GM12891 (cell line): ENCODE measurements at places on chromosomes 11 and 22.

DNA sequence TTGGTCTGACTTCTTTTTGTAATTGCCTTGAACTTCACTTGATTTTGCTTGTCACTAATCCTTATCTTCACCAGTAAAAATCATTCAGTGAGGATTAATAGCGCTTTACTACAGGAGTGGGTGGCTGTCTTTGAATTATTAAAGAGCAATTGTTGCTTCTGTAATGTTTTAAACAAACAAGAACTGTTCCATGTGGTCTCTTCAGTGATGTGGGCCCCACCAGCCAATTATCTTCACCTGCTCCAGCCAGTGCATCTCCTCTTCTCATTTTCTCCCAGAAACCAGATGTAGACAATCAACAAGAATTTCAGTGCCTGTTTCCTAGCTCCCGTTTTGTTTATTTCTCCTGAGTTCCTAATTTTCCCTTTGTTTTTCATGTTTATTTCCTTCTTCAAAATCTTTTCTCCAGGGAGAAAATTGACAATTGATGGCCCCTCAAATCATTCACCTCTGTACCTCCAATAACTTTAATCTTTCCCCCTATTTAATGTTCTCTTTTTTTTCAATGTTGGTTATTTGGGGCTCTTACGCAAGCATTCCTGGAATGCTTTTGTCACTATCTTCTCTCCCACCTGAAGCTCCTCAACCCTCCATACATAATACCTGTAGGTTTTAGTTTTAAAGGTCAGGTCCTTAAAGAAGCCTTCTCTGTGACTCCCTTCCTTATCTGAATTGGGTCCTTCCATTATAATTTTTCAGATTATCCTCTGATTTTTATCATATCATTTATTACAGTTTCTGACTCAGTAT lies 115.1 kb downstream of the ARFGAP2 start:
- no peak for DNase-seq

DNA sequence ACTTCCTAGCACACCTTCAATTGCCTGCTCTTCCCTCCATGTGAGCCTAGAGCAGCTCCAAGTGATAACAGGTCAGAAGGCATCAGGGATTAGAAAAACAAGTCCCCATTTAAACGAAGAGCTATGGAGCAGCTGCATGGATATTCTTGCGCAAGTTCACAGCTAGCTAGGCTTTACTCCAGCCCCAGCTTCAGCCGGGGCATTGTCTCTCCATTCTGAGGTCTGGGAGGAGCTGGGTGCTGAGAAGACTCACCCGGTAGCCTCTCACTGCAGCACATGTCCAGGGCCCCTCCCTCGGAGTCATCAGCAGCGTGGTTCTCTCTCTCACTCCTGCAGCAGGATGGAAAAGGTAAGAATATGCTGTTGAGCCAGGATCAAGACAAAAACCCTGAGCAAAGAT lies 26.0 kb downstream of the PTPN5 start:
- DNase-seq = no peak

DNA sequence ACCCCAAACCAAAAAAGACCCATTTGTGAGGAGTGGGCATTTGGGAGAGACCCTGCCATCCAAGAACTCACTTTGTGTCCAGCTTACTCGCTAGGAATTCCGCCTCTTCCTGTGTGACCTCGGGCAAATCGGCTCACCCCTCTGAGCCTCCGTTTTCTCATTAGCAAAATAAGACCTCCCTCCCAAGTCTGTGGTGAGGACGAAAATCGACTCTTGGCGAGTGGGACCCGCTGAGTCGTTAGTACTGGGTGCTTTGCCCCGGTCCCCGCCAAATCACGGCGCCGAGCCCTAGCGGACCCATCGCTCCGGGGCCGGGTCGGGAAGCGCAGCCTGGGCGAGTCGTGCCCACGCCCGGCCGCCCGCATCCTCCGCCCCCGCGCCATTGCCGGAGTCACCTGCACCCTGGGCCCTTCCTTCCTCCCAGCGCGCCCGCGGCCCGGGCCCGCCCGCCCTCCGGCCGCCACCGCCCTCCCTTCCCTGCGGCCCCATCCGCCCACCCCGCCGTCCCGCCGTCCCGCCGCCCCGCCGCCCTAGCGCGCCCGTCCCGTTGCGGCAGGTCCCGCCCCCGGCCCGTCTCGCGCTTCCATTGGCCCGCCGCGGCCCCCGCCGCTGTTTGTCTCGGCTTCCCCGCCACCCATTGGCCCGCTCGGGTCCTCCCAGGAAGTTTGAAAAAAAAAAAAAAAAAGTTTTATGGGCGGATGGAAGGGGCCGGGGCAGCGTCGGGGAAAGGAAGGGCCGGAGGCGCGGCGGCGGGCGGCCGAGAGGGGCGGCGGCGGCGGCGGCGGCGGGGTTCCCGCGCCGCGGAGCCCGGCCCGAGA lies 48.9 kb downstream of the TRIOBP start:
- DNase-seq = peak; percentile 97

DNA sequence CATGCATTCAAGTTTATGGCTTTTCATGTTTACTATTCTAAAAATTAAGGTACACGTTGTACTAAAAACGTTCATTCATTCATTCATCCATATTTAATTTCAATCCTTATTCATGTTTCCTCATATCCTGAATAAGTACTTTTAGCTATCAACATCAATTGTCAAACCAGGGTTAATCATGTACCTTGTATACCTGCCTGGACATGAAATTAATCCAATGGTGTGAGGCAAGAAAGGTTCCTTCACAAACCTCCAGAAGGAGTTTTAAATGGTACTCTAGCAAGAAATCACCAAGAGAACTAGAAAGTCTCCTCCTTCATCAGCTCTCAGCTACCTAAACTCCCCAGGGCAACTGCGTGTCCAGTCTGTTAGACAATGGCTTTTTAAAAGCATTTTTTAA lies 33.4 kb downstream of the TMEM123 start:
- no peak for DNase-seq

GRCh38 chr11:20611892-20612291 lies 12.5 kb downstream of the SLC6A5 start:
- DNase-seq = no peak
